ENCODE measurements at places on chromosomes 7 and 10.

GRCh38 chr10:96346295-96346694, 12.5 kb downstream of the OPALIN start:
- DNase-seq, result no peak

- no peak for DNase-seq
Measured at GRCh38 chr10:112524641-112525040, 77.6 kb downstream of the VTI1A start.

- DNase-seq, result no peak
Measured at GRCh38 chr7:28157831-28158416, 22.7 kb downstream of the JAZF1 start.

DNA sequence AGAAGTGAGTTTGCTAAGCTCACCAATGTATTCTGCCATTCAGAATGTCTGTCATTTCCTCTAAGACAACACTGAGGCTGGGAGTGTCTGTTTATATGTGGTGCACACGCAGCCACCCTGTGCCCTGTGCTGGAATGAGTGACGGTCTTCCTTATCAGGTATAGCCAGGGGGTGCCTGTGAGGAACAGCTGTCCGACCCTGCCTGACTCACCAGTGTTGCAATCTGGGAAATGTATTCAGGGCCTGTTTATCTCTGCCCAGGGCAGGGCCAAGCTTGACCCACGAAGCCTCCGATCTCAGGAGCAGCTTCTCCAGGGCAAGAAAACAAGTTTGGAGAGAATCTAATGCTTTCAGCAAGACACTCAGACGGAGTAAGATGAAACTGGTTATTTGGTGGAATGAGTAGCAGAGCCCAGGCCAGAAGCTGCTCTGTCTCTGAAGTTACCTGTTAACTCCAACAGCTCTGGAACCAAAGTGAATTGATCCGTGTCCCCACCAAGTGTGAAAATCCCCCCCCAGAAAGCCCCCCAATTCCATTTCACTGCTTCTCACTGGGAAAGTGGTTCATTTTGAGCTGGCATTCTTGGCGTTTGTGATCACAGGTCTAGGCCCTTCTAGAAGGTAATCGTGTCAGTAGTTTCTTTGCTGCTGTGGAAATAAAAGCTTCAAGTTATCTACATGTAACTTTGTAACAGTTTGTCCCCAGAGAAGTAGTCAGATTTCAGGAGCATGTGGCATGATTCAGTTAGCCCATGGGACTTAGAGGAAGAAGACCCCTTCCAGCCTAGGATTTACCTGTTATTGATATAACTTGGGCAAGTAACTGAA, 6.1 kb upstream of the UBE2H start:
- DNase-seq, result peak; percentile 40

- DNase-seq, result no peak
Measured at GRCh38 chr10:98154076-98154475, 19.6 kb downstream of the R3HCC1L start.

DNA sequence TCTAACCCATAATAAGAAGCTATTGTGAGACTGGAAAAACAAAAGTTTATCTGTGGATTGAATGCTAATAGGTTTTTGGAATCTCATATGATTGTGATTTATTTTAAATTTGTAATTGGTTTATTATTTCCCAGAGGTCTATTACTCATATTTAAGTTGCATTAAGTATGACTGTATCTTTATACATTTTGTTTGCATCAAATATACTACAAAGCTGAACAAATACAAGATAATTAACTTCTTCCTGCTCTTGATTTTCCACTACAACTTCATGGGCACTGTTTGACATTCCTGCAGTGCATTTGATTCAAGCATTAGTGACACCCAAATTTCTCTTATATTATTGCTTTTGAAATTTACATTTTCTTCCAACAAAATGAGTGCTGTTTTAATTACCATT, 303.8 kb upstream of the LRRTM3 start:
- DNase-seq, result no peak

All from WERI-Rb-1 (cell line).